ENCODE measurements at places on chromosomes 11 and 22. TPM values are rescaled to one million over a fixed set of nuclear protein-coding genes. Genes with fewer than 3 reads are reported as not detected.
A peak's percentile ranks its signal among the peaks of the same experiment; 100 is the strongest.

GRCh38 chr11:6062691-6063358 is 32.3 kb upstream of the OR56A1 start:
- H3K27ac ChIP-seq = no peak overlapping the region
- no peak for DNase-seq
- peaks cover 9% of the 10 kb centered on the region for H3K27me3 ChIP-seq
- H3K4me3 ChIP-seq = no peak overlapping the region

The TIMM8B gene
- 88.2 TPM for total RNA-seq

DNA sequence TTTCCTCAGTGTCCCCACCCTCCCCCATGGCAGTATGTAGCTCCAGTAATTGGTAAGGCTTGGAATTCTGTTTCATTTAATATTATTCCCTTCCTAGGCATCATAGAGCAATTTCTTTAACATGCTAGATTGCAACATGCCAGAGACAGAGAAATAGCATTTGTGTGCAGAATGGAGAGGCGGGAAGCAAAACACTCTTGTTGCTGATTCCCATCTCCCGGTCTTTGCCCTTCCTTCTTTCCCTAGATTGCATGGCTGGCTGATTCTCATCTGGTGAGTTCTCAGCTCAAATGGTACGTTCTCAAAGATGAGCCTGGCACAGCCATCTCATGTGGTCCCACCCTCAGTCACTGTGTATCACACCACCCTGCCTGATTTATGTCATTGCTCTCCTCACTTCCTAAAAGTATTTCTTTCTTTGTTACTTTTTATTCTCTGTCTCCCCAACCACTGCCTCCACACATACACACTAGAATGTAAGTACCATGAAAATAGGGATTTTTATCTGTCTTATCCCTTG is 66.9 kb downstream of the ARFGAP2 start:
- no peak overlapping the region for H3K4me3 ChIP-seq
- H3K27me3 ChIP-seq = no peaks in the 10 kb centered on the region
- DNase-seq = no peak
- H3K36me3 ChIP-seq = no peaks in the 10 kb centered on the region

The GRIK4 gene
- 2.9 TPM for total RNA-seq

- no peak overlapping the region for H3K4me3 ChIP-seq
- DNase-seq = no peak
- H3K27me3 ChIP-seq = peaks cover 15% of the 10 kb centered on the region
- H3K27ac ChIP-seq = no peak overlapping the region
- H3K36me3 ChIP-seq = no peaks in the 10 kb centered on the region
Observed at GRCh38 chr11:32659672-32660071, 76.0 kb downstream of the EIF3M start.

DNA sequence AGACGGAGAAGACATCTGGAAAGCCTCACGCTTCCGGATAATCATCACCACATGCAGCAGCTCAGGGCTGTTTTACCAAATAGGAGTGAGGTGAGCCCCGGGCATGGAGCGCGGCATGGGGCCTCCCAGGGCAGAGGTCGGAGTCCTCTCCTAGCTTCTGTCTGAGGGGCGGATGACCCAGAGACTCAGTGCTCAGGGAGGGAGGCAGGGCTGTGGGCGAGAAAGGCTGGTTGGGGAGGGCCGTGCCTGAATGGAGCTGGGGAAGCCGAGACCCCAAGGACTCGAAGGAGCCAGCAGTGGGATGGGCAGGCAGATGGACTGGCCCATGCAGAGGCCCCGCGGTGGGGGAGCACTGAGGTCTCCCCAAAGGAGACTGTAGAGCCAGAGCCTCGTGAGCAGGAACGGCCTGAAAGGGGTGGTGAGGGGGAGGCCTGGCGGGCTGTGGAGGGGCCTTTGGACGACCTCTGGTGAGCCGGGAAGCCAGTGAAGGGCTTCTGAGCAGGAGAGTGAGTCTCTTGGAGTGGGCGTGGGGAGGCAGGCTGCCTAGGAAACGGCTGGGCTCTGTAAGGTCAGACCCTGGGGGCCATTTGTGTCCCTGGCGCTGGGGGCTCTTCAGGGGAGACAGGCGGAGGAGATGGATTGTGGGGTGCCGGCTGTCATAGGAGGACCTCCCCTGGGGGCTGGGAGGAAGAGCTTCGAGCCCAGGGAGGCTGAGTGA is 24.7 kb upstream of the PANX2 start:
- H3K36me3 ChIP-seq = no peaks in the 10 kb centered on the region
- H3K27me3 ChIP-seq = no peaks in the 10 kb centered on the region
- no peak overlapping the region for H3K4me3 ChIP-seq

GRCh38 chr11:103714246-103714645 is 322.2 kb upstream of the DDI1 start:
- H3K36me3 ChIP-seq = no peaks in the 10 kb centered on the region
- H3K27me3 ChIP-seq = no peaks in the 10 kb centered on the region
- H3K27ac ChIP-seq = no peak overlapping the region
- DNase-seq = no peak

DNA sequence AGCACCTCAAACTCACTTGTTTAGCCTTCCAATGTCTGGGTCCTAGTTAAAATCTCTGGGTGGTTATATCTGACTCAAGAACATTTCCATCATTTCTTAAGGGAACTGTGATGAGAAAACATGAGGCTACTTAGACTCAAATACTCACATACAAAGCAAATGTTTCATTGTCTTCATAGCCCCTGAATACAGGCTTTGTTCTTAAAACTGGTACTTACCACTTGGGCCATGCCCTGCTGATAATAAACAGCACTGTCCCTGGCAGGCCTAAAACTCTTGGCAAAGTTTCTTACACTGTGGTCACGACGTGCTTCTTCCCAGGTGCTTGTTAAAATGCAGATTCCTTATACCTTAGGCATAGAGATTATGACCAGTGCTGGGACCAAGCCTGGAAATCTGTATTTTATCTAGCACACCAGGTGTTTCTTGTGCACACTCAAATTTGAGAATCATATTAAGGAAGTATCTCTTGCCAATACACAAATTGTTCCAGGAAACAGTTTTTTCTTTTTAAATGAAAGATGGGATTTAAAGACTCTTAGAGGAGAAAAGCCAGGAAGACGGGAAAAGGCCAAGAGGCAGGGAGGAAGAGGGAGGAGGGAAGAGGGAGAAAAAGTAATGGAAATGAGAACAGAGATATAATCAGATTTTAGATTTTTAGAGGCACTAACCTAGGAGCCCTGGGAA is 287.9 kb upstream of the MPPED2 start:
- H3K27me3 ChIP-seq = no peaks in the 10 kb centered on the region
- H3K4me1 ChIP-seq = peaks cover 17% of the 10 kb centered on the region
- DNase-seq = no peak
- H3K36me3 ChIP-seq = no peaks in the 10 kb centered on the region
- no peak overlapping the region for H3K4me3 ChIP-seq

GRCh38 chr11:115060840-115061239 is 382.5 kb downstream of the NXPE2 start:
- peaks cover 7% of the 10 kb centered on the region for H3K27me3 ChIP-seq
- H3K4me3 ChIP-seq = no peak overlapping the region
- no peak overlapping the region for H3K27ac ChIP-seq
- DNase-seq = no peak
- H3K36me3 ChIP-seq = peaks cover 20% of the 10 kb centered on the region
- peaks cover 5% of the 10 kb centered on the region for H3K4me1 ChIP-seq

DNA sequence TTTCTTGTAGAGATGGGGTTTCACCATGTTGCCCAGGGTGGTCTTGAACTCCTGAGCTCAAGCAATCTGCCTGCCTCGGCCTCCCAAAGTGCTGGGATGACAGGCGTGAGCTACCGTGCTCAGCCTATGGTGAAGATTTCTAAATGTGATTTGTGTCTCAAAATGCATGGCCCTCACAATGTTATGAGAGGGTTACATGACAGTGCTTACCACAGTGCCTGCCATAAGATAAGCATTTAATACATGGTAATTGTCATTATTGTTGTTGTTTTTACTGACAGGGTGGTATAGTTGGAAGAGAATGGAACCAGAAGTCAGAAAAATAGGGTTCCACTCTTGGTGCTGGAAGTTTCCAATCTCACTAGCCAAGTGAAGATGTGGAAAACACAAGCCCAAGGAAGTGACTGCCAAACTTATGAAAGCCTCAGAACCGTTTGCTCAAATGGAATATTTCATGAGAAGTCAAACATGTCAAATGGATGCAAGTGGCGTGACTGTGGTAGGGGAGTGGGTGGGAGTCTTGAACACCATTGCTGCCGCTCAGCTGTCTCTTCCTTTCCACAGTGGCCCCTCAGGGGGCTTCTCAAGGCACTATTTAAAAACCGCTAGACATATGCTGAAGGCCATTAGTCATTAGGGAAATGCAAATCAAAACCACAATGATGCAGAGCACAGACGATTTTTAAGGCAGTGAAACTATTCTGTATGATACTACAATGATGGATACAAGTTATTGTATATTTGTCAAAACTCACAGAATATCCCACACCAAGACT is 29.1 kb upstream of the LMO2 start:
- no peak overlapping the region for H3K4me3 ChIP-seq
- no peaks in the 10 kb centered on the region for H3K4me1 ChIP-seq
- no peak overlapping the region for H3K27ac ChIP-seq
- H3K27me3 ChIP-seq = no peaks in the 10 kb centered on the region
- no peak for DNase-seq

DNA sequence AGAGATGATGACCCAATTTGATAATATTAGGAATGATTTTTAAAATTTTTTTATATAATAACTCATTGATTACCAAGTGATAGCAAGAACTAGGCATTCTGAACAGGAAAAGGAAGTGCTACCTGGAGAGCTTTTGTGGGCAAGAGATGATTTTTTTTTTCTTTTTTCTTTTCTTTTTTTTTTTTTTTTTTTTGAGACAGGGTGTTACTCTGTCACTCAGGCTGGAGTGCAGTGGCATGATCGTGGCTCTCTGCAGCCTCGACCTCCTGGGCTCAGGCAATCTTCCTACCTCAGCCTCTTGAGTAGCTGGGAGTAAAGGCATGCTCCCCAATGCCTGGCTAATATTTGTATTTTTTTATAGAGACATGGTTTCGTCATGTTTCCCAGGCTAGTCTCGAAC is 40.4 kb downstream of the TNRC6B start:
- peak overlapping the region; percentile 38 for H3K27ac ChIP-seq
- H3K27me3 ChIP-seq = no peaks in the 10 kb centered on the region
- H3K4me3 ChIP-seq = no peak overlapping the region
- H3K36me3 ChIP-seq = no peaks in the 10 kb centered on the region
- no peak for DNase-seq
- peaks cover 72% of the 10 kb centered on the region for H3K4me1 ChIP-seq

DNA sequence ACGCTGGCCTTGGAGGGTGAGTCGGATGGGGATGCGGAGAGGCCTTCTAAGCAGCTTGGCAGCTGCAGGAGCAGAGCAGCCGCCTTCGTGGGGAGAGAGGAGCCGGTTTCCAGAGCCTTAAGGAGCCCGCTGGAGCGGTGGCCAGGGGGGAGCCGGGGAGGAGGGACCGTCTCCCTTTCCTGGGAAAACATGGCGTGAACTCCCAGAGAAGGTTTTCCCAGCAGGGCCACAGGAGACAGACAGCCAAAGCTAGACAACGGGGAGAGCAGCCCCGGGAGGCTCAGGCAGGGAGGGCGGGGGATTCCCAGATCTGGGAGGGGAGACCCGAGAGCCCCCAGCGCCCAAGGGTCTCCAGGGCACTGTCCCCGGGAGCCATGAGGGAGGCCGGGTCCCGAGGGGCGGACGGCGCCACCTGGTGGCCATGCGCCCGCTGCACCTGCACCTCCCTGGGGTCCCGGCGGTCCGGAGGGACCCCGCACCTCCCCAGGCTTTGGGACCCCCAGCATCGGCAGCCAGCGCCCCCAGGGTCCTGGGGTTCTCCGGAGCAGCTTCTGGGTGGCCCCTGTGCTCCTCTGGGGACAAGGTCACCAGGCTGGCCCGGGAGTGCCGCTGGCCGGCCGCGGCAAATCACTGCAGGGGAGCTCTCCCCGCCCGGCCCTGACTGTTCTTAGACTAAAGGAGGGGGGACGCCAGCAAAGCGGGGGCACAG is 2.4 kb upstream of the SYT8 start:
- DNase-seq = peak; percentile 77
- H3K4me1 ChIP-seq = 0 out of 2 replicates have a peak, but pooled peaks cover 2% of the 10 kb centered on the region
- H3K27me3 ChIP-seq = peaks cover 5% of the 10 kb centered on the region
- no peaks in the 10 kb centered on the region for H3K36me3 ChIP-seq

- no peak overlapping the region for H3K27ac ChIP-seq
- no peak overlapping the region for H3K4me3 ChIP-seq
- no peak for DNase-seq
- no peaks in the 10 kb centered on the region for H3K4me1 ChIP-seq
Observed at GRCh38 chr22:30948930-30949342, 19.6 kb downstream of the MORC2 start.

DNA sequence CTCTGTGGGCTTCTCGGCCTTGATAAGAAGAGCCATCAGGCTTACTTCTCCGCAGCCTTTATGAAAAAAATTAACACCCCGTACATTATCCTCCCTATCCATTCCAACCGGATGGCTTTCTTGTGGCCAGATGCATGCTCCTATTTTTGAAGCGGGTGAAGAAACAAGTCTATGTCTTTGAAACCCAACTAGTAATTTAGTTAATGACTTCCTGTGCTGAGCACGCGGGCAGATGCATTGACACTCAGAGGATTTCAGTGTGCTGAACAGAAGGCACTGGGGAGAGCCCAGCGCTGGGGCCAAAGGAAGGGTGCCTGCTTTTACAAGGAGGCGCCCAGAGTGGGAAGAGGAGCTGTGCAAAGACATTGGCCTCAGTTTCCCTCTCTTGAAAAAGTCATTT is 53.3 kb downstream of the ARHGAP8 start:
- DNase-seq = no peak
- no peak overlapping the region for H3K27ac ChIP-seq
- no peaks in the 10 kb centered on the region for H3K27me3 ChIP-seq
- peaks cover 24% of the 10 kb centered on the region for H3K4me1 ChIP-seq
- H3K4me3 ChIP-seq = no peak overlapping the region

The GGT5 gene
- total RNA-seq = 0.09 TPM

DNA sequence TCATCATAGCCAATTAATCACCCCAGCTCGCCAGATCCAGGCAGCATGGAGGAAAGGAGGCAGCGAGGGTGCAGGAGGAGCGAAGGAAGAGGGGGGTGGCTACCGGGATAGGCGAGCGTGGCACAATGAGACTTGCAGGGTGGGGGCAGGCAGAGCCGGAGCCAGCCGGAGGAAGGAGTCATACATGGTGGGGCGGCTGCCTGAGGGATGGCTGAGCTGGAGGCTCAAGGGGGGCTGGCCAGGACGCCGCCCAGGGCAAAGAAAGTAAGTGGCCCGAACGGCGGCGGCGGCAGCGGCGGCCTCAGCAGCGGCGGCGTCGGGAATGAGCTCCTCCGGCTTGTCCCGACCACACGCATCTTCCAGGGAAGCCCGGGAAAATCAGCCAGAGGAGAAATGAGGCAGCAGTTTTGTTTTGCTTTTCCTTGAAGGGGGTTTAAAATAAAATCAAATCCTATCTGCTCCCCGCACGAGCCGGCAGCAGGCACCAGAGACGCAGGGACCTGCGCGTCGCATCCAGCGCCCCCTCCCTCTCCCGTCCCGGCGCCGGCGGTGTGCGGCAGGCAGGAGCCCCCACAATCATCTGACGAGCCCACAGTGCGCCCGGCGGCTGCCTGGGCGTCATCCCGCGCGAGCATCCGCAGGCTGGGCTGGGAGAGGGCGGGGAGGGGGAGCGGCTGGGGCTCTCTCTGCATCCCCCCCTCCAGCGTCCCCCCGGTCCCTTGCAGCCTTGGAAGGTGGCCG is 263.6 kb downstream of the CTTN start:
- DNase-seq = peak; percentile 60
- peak overlapping the region; percentile 77 for H3K4me3 ChIP-seq
- H3K27ac ChIP-seq = peak overlapping the region; percentile 52
- H3K27me3 ChIP-seq = peaks cover 3% of the 10 kb centered on the region
- peaks cover 39% of the 10 kb centered on the region for H3K4me1 ChIP-seq
- H3K36me3 ChIP-seq = peaks cover 17% of the 10 kb centered on the region

The KCNK4 gene
- total RNA-seq = 0.25 TPM

The OR5AR1 gene
- total RNA-seq = not detected

Data from WTC11 (cell line).